SJSA1 (cell line): ENCODE measurements at places on chromosomes 13 and 19. TPM values are rescaled to one million over a fixed set of nuclear protein-coding genes. Genes with fewer than 3 reads are reported as not detected.

DNA sequence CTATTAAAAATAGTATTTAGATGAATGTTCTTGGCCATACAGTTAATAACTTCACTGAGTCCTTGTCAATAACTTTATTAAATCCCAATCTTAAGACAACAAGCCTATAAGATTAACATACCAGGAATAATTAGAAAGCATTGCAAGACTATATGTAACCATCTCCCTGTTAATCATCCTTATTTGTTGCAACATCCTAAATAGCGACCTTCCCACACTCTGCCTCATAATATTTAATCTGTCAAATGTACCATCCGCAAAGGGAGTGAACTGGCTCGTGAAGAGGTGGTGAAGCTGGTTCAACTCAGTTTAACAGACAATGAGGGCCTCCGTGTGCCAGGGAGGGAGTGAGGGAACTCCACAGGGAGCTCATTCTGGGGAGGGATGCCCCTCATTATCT, 33.9 kb downstream of the KL start:
- no peak for DNase-seq
- no peaks in the 10 kb centered on the region for H3K4me1 ChIP-seq
- no peak overlapping the region for H3K27ac ChIP-seq
- no peaks in the 10 kb centered on the region for H3K27me3 ChIP-seq
- no peak overlapping the region for H3K4me3 ChIP-seq
- H3K36me3 ChIP-seq: no peaks in the 10 kb centered on the region

Gene LILRA6
- total RNA-seq: not detected in 2 replicates

DNA sequence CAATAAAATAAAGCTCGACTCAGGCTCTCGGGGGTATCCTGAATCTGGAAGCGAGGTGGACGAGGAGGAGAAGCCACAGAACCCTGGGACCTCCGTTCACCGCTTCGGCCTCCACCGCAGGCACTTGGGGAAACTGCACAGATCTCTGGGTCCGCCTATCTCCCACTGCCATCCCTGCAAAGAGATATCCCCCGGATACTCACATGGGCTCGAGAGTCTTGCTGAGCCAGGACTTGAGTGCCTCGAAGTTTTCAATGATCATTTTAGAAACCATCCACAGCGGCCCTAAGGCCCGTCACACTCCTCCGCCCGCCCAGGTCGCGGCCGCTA, 589 bp downstream of the RBM26 start:
- no peaks in the 10 kb centered on the region for H3K27me3 ChIP-seq
- peak overlapping the region; percentile 92 for H3K27ac ChIP-seq
- peak overlapping the region; percentile 70 for H3K4me3 ChIP-seq
- DNase-seq: no peak
- peaks cover 15% of the 10 kb centered on the region for H3K36me3 ChIP-seq

DNA sequence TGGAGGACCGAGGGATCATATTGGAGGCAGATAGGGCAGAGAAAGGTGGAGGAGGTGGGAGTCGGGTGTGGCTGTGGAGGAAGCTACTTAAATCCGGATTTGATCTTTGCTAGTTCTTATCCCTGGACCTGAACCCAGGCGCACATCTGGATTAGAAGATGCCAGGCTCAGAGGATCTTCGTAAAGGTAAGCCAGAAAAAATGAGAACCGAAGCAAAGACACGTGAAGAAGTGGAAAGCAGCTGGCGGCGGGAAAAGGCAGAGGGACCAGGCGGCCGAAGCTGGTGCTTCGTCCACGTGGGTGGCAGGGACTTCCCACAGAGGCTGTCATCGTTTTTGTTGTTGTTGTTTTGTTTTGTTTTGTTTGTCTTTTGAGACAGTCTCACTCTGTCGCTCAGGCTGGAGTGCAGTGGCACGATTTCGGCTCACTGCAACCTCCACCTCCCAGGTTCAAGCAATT, at the start of gene DPRX:
TSS of gene DPRX (plus strand) at position 51 of the 459 bp plus-strand sequence. CDS start at position 159, 108 bp downstream.
- DNase-seq: no peak
- no peaks in the 10 kb centered on the region for H3K36me3 ChIP-seq
- no peaks in the 10 kb centered on the region for H3K4me1 ChIP-seq
- H3K4me3 ChIP-seq: no peak within 1 kb of the TSS
- no peak within 1 kb of the TSS for H3K27ac ChIP-seq

- H3K36me3 ChIP-seq: no peaks in the 10 kb centered on the region
- no peaks in the 10 kb centered on the region for H3K4me1 ChIP-seq
- no peak overlapping the region for H3K4me3 ChIP-seq
- no peak for DNase-seq
Observed at GRCh38 chr19:20453425-20453935, 112.1 kb downstream of the ZNF737 start.

GRCh38 chr19:44891016-44891882, at the start of gene TOMM40:
TSS of gene TOMM40 (plus strand) at chr19:44891254. CDS start at chr19:44891416, 162 bp downstream.
- peak within 1 kb of the TSS; percentile 93 for H3K4me3 ChIP-seq
- H3K36me3 ChIP-seq: peaks cover 81% of the 10 kb centered on the region
- DNase-seq: no peak

- peak overlapping the region; percentile 11; the same call in 1 of the 2 replicates for H3K4me3 ChIP-seq
- H3K27ac ChIP-seq: peak overlapping the region; percentile 94
- no peak for DNase-seq
Observed at GRCh38 chr13:28575200-28575599, 80.3 kb upstream of the FLT1 start.

DNA sequence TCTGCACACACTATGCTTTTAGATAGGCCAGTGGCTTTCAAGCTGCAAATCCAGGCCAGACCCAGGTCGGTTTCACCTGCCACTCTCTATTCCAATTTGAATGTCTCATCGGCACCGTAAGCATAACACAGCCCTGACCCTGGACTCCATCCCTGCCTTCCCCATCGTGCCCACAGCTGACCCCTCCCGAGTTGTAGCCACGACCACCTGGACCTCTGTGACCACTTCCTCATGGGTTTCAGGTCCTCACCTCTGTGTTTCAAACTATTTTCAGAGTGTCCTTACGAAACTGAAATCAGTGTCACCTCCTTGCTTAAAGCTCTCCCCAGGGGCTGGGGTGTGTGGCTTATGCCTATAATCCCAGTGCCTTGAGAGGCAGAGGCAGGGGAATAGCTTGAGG, 9.0 kb upstream of the HSH2D start:
- H3K36me3 ChIP-seq: peaks cover 48% of the 10 kb centered on the region
- no peak overlapping the region for H3K27ac ChIP-seq
- no peaks in the 10 kb centered on the region for H3K4me1 ChIP-seq
- H3K27me3 ChIP-seq: no peaks in the 10 kb centered on the region
- no peak overlapping the region for H3K4me3 ChIP-seq
- DNase-seq: no peak

Gene CLDND2
- not detected in 2 replicates for total RNA-seq

- no peak for DNase-seq
- H3K27me3 ChIP-seq: no peaks in the 10 kb centered on the region
- peaks cover 75% of the 10 kb centered on the region for H3K36me3 ChIP-seq
- no peak overlapping the region for H3K4me3 ChIP-seq
Observed at GRCh38 chr19:2802826-2803225, 16.8 kb upstream of the ZNF554 start.

Gene ANGPTL8
- 0.61 TPM in 1 of 2 replicates, not detected in the other for total RNA-seq

DNA sequence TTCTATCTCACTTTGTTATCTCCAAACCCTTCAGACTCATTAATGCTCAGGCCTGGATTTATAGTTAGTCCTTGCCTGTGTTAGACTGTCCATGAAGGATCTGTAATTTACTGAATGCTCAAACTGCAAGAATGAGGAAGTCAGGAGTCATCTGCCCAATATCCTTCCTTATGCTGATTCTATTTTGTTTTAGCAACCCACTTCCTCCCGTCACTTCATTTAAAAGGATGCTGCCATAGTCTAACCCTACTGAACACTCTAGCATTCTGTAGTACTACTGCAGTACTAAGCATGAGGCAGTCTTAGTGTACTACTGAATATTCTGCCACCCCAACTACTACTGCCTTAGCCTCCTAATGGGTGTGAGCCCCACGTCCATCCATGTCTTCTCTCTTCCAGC, 1.5 kb downstream of the FCAR start:
- H3K36me3 ChIP-seq: no peaks in the 10 kb centered on the region
- no peaks in the 10 kb centered on the region for H3K4me1 ChIP-seq
- no peak for DNase-seq
- no peaks in the 10 kb centered on the region; the same call in 1 of the 2 replicates for H3K27me3 ChIP-seq
- H3K4me3 ChIP-seq: no peak overlapping the region

Gene ADAMTSL5
- total RNA-seq: 2.6 and 4.0 TPM in 2 replicates

Gene ZNF835
- not detected in 2 replicates for total RNA-seq
